ENCODE measurements at places on chromosomes 4 and X.

GRCh38 chr4:88573995-88574394 is 18.3 kb upstream of the HERC3 start:
- no peak for DNase-seq

DNA sequence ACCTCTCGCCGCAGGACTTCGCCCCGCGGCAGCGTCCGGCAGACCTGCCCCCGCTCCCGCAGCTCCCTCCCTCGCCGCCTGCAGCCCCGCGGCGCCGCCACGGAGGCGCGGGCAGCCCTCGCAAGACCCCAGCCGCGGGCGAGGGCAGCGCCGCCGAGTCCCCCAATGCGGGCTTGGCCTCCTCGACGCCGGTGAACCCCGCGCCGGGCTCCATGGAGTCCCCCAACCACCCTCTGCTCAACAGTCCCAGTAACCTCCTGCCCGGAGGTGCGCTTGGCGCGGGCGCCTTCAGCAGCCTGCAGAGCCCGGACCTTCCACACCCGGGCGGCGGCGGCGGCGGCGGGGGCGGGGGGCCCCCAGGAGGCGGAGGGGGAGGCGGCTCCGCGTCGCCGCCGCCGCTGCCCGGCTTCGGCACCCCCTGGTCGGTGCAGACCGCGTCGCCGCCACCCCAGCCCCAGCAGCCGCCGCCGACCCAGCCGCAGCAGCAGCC is 1.2 kb downstream of the CPEB2 start:
- peak; percentile 44 for DNase-seq

DNA sequence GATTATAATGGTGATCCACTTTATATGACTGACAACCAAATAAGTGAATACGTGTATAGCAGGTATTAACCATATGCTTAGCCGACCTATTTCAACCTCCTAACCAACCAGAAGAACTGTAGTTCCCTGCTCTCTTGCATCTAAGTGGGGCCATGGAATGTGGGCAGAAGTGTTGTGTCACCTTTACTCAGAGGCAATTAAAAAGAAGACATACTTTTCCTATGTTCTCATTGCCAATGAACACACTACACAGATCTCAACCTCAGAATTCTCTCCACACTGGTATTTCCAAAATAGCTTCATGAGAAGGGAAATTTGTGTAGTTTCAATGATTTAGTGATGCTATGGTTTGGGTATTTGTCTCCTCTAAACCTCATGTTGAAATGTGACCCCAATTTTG is 3.2 kb upstream of the NFKB1 start:
- DNase-seq = no peak

GRCh38 chrX:9117851-9118250 is 83.9 kb upstream of the FAM9B start:
- DNase-seq = no peak

GRCh38 chr4:40927074-40927473 is 177.3 kb downstream of the NSUN7 start:
- DNase-seq = no peak

DNA sequence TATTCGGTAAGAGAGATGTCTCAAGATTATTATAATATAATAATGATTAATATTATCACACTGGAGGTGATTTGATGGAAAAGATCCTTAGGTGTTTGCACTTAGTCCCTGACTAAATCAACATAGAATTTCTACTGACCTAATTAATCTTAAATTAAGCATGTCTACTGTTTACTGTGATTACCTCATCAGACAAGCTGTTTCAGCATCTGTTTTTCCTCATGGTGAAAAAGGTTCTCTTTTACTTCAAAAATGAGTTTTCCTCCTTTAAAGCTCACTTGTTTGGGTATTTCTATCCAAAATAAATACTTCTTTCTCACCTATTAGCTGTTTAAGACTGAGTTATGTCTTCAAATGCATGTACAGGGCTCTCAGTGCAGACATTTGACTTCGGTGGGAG is 407.8 kb downstream of the NKX6-1 start:
- no peak for DNase-seq

DNA sequence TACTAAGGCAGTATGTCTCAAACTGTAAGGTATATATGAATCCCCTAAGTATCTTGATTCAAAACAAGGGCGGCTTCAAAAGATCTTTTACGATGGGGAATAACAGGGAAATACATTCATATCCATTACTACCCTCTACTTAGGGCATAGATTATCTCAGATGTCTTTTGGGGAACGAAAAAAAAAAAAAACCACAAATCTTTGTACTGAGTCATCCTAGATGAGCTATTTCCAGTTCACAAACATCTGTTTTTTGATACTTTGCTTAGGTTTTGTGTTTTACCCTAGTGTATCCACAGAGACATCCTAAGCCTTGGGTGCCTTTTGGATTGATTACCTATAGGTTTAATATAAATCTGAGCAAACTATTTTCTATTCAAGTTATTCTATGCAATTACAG is 457.2 kb downstream of the NLGN4X start:
- no peak for DNase-seq

DNA sequence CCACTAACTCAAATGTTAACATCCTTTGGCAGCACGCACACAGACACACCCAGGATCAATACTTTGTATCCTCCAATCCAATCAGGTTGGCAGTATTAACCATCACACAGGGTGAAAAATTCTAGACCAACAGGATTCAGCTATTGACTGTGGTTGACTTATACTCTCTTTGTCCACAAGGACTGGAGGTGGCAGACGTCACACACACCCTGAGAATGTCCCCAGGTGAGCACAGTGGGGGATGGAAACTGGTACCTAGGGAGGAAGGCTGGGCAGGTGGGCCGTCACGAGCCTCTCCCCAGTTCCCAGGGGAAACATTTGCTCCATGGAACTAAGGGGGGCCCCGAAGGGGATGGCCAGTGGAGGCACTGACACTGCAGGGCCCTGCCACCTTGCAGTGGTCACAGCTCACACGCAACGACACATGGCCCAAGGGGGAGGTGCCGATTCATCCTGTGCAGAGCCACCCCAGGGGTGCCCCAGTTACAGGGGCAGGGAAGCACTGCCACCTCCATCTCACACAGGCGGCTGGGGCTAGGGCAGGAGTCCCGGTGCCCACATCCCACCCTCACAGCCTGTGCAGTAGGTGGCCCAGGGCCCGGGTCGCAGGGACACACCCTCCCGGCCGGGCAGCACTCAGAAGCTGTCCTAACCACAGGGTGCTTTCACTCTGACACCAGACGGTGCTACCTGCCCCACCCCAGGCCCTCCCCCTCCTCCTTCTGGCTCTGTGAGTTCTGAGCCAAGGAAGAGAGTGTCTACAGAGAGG is 17.4 kb downstream of the ZFYVE28 start:
- no peak for DNase-seq

GRCh38 chrX:117985241-117985640 is 131.4 kb downstream of the KLHL13 start:
- peak; percentile 22 for DNase-seq

Measured in WTC11 (cell line).